ENCODE measurements at places on chromosomes 5 and 9.

DNA sequence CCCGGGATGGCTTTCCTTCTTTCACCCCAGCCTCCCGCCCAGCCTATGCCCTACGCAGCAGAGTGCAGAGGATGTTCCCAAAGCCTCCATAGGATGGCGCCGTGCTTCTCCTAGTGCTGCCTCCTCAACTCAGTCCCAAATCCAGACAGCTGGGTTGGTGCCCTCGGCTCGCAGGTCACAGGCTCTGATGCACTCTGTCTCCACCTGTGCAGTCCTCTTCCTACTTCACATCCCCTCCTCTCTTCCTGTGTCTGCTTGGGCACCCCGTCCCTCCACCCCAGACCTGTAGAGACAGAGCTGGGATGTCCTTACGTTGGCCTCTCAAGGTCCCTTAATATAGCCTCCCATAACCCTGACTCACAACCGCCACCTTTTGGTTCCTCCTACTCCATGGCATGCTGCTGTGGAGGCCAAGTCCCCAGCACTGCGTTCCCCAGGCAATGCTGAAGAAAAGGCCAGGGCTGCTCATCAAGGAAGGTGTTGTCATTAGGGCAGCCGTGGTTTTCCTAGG lies 314.4 kb downstream of the GADD45G start:
- DNase-seq, result peak; percentile 54

- DNase-seq, result no peak
Measured at GRCh38 chr5:44542470-44542869, 153.2 kb upstream of the FGF10 start.

- no peak for DNase-seq
Measured at GRCh38 chr9:97567894-97568202, 65.3 kb downstream of the TSTD2 start.

DNA sequence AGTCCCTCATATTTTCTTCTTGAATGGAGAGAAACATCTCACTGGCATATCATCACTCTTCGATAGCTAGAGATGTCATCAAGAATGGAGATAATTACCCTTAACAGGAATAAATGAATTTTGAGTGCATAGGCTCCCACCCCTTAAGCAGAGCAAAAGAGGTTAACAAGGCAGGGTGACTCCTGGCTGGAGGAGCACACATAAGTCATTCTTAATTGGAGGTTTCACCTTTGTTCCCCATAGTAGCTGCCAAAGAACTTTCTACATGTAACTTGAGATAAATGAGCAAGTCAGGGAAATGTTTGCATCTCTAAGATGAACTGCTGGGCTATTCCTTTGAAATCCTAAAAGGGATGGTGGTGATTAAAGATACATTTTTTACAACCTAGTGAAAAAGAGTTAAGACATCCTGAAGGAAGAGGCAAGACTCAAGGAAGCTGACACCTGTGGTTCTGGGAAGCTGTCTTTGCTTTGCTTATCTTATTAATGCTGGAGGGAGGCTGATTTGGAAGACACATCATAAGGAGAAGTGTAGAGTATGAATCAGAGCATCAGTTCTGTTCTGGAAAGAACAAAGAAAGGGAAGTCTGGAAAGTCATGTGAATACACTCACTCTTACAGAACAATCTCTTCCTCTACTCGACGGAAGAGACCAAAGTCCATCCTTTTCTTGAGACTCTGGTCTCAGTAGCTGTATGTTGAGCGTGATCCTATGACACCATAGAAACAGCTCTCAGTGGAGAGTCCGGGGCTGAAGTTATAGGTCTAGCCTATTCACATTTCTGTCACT lies 326.3 kb downstream of the OSTF1 start:
- DNase-seq, result no peak

DNA sequence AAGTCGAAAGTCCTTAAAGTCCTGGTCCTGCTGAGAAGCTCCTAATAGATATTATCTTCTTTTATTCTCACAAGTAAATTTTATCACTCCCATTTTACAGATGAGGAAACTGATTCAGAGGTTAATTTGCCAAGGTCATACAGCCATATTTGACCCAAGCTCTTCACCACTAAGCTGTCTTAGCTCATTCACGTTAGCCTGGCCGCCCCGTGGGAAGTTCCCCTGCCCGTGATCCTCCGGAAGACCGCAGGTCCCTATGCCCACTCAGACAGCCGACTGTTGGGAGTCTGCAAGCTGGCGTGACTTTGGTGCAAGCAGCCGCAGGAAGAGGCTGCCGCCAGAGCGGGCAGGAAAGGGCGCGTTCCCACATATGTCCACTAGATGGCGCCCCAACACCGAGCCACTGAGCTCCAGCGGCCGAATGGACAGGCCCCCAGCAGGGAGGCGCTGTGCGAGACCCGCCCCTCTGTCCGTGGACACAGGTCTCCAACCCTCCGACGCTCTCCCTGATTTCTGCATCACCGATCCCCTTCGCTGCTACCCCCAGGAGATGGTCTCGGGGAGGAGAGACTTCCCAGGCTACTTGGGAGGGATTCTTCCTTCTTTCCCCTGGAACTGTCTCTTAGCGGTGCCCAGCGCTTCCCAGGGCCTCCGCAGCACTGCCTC lies 10.0 kb upstream of the ARAP3 start:
- DNase-seq, result peak; percentile 85

GRCh38 chr9:99107421-99107820 lies 2.5 kb downstream of the TGFBR1 start:
- DNase-seq, result no peak

- no peak for DNase-seq
Measured at GRCh38 chr9:20562051-20562450, 60.2 kb downstream of the MLLT3 start.

DNA sequence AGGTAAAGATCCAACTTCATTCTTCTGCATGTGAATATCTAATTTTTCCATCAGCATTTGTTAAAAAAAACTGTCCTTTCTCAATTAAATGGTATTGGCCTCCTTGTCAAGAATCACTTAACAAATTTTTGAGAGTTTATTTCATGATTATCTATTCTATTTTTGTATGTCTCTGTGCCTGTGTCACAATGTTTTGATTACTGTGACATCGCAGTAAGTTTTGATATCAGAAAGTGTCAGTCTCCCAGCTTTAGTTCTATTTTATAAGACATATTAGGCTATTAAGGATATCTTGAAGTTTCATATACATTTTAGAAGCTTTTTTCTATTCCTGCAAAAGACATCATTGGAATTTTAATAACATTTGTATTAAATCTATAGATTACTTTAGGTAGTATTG lies 33.6 kb downstream of the GABRA6 start:
- no peak for DNase-seq

DNA sequence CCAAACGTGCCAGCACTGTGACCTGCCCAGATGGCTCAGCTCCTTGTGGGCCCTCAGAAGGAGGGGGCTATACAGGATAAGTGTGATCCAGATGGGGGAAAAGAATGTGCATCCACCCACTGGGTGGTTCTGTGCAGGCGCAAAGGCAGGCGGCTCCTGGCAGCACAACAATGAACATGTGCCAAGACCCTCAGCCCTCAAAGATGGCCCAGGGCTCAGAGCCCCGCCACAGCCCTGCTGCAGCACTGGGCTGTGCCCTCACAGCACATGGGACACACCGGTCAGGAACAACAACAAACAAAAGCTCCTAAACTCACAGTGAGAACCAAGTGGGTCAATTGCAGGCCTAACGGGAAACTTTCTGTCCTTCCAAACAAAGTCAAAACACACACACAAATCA lies 4.7 kb downstream of the SEMA4D start:
- DNase-seq, result no peak

DNA sequence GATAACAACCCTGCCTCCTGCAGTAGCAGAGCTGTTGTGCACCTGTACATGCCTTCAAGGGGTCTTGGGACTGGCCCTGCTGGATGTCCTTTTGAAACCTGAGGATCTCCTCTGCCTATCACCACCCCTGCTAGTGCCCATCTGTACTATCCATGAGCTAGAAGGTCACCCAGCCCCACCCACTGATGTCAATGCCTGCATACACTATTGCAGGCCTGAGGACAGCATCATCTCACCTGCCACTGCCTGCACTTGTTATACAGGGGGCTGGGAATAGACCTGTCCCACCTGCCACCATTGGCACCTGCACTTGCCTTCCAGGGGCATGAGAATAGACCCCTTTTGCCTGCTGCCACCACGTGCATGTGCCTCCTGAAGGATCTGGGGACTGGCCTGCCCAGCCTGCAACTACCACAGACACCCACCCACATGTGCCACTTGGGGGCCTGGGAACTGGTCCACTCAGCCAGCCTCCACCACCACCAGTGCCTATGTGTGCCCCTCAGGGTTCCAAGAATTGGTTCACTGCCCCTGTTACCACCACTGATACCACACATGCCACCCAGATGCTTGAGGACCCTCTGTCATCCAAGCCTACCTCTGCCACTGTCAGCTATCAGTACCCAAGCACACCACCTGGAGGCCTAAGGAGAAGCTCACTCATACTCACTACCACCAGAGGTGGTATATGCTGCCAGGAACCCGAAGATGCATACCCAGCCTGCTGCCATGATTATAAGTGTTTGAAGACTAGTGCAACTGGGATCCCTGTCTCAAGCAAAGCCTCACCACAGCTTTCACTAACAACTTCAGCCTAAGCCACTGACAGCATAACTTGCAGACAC lies 159.7 kb downstream of the SGCD start:
- no peak for DNase-seq

DNA sequence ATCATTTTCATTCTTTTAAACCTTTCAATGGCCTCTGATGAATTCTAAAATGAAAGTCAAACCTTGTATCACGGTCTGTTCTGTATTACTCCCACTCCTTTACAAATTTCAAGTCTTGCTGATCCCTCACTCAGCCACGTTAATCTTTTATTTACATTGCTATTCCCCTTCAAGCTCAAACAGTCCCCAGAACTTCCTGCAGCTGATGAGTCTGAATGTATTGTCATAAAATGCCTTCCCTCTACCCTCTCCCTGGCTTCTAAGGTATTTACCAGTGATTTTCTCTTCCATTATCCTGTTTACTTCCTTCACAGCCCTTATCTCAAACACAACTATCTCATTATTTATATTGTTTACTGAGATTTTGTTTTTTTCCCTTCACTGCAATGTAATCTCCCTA lies 562.3 kb upstream of the C9orf72 start:
- DNase-seq, result no peak

DNA sequence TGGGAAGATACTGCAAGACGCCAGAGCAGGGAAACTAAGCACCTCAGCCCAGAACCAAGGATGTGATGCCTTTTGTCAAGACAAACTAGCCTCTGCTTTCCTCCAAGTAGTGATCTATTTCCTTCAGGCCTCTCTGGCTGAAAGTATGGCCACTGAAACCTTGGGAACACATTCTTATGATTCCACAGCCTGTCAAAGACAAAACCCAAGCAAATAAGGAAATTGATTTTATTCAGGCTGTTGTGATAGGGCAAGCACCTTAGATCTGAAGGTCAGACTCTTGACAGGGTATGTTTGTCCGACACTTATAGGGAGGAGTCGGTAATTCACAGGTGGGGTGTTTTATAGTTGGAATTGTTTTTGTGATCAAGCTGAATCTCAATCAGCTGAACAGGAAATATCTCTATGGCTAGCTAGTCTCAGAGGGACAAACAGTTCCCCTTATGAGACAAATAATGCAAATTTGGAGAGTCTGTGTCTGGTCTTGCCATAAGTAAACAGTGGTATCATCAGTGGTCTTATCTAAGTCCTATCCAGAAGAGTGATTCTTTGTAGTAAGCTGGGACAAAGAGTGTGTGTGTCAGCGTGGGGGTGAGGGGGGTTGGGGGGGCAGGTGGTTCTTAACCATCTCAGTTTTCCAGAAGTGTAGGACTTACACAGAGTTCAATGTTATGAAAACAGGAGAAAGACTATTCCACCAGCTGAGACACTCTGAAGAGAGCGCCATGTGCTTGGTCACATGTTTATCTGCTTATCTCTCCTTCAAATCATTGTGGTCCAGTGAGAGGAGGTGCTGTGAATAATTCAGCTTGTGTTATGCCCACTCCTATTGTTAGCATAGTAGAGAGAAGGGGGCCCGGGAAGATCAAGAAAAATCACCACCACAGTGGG lies 6.7 kb upstream of the ZCCHC10 start:
- DNase-seq, result no peak

DNA sequence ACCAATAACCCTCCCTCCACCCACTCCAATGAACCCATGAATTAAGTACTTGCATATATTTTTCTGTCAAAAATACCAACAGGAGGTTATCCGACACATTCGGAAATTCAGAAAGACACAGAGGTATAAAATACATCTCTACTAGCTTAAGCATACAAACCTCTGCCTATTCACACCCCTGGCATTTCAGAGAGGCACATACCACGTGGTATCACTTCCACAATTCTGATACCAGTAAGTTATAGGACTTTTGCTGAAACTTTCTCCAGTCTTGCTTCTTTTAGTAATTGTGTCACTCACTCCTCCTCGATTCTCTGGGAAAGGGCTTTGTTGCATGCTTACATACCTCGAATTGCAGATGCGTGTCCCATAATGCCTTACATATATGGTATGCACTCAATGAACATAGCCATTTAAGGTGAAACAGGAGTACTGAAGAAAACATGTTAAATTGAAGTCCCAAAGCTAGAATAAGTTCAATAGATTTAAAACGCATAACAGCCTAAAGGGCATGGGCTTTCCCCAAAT lies 58.1 kb downstream of the TLE1 start:
- DNase-seq, result no peak

DNA sequence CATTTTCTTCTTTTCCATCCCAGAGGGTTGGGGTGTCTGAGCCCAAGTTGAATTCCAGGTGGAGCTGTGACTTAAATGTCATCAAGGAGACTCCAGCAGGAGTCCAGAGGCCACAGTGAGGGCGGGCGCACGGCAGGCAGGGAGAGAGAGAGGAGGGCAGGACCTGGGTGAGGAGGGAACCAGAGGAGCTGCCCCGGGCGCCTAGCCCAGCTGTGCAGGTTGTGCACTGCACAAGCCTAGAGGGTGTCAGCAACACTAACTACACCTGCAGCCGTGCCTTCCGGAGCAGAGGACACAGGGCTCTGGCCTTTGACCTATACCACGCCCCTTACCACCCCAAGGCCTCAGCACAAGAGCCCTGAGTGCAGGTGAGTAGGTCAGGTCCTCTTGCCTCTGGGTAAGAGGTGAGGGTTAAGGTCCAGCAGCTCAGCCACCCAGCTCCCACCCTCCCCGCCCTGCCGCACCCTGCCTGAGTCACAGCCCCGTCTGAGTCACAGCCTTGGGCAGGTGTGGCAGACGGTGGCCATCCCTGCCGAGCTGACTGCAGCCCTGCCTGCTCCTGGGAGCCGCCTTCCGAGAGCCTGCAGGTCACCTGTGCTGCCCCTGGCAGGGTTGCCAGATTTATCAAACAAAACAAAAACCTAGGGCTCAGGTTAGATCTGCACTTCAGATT lies 6.4 kb upstream of the AGPAT2 start:
- DNase-seq, result no peak

GRCh38 chr5:79612667-79613198 lies 492 bp downstream of the TENT2 start:
- DNase-seq, result no peak

- no peak for DNase-seq
Measured at GRCh38 chr5:171269717-171270116, 39.3 kb upstream of the TLX3 start.

All from activated CD4-positive, alpha-beta T cell treated with anti-CD3 and anti-CD28 coated beads, Interleukin-2, amount 10 ng/mL, durations not matched to agents 7 days and 5 days (primary cell).